ENCODE measurements at places on chromosomes 12 and 14.

DNA sequence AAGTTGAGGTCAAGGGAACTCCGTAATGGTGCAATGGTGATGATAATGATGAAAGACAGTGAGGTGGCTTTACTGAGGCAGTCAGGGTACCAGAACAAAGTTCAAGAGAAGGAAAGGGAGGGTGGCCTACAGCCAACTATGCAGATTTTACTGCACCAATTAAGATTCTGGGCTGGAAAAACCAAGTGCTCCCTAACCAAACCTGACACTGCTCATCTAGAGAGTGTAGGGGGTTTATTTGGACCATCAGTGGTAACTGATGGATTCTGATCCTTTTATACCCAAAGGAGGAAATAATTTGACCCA, 387 bp downstream of the LRRC9 start:
- no peak for DNase-seq

DNA sequence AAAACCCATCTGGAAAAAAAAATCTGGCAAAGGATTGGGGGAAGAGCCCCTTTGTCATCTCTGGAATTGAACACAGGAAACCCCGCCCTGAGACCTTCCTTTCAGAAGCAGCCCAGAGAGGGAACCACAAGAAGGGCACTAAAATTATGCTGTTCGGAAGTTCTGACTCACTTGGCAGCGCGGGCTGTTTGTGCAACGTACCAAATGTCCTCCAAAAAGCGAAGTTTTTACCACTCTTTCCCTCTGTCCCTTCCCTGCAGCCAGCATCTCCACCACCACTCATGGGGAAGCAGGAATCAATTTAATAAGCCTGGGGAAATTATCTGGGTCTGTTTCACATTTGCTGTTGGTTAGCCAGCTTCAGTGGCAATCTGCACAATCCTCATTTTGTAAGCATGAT, 3.2 kb upstream of the SYNE3 start:
- peak; percentile 64 for DNase-seq

DNA sequence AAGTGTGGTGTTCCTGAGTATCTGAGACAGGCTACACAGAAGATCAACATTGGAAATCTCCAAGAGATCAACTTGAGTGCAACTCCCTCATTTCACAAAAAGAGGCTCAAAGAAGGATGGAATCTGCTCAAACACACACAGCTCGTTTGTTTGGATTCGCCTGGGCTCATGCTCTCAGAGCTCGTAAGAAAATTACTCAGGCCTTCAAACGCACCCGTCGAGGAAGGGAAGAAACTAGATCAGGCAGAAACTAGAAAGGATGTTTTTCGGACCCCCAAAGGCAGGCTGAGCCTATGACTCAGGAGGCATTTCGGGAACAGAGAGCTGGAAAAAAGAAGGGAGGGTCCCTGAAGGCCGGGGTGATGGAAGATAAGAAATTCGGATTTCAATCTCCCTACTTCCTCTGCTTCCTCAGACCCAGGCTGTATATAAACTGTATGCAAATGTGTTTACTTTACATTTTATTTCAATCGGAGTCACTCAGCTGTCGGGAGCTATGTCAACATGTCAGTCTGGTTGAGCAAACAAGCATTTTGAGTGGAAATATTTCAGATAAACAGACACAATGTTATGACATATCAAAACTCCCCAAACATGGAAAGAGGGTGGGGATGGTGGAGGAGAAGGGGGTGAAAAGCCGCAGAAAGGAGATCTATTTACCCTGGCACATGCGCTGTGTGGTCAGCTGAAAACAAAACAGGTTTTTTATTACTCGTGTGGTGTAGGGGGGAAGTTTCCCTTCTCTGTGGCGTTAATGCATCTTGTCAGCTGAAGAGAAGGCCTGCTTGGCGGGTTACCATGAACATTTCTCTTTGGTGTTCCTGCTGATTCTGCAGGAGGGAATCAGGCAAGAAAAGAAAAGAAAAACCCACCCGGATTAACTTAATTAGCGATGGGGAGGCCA, 129.1 kb upstream of the TBX3 start:
- no peak for DNase-seq

DNA sequence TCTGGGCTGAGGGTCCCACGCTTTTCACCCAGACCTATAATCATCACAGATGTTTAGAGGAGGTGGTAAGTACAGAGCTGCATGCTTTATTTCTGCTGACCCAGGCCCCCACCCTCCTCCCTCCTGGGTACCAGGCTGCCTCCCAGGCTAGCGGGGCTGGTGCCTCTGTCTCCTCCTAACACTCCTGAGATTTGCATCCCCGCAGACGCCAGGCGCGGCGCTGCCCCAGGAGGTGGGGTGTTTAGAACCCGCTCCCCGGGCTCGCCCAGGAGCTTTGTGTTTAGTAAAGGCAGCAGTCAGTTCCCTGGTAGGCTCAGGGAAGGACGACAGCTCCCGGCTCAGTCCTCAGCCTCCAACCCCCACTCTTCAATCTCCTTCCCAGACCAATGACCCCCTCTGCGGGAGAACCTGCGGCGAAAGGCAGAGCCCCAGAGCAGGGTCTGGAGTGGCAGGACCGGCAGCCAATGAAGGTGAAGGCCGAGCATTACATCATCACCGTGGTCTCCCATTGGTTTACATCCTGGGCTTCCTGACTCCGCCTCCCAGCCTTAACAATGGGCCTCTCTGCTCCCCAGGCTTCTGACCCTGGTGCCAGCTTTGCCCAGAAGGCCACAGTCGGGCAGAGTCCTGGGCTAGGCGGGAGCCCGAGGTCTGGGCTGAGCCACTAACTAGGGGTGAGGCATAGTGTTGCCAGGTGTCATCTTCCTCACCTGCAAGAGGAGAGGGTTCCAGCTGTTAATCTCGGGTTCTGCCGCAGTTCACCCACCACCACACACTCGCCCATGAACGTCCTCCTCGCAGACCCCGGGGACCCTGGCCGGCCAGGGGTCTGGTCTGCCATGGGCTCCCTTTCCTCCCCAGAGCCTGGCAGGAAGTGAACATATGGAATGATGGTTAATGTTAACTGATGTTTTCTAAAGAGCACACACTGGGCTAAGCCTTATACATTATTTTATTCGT, 57.5 kb downstream of the CALM1 start:
- no peak for DNase-seq

- no peak for DNase-seq
Observed at GRCh38 chr12:45986641-45987339, 3.6 kb downstream of the SCAF11 start.

GRCh38 chr14:31360919-31361662, 59.3 kb downstream of the HEATR5A start:
- no peak for DNase-seq
